ENCODE measurements at places on chromosomes 1 and 21.

- DNase-seq, result peak; percentile 17
These were observed 89.2 kb downstream of the RIPK4 start for GRCh38 chr21:41677671-41678015.

DNA sequence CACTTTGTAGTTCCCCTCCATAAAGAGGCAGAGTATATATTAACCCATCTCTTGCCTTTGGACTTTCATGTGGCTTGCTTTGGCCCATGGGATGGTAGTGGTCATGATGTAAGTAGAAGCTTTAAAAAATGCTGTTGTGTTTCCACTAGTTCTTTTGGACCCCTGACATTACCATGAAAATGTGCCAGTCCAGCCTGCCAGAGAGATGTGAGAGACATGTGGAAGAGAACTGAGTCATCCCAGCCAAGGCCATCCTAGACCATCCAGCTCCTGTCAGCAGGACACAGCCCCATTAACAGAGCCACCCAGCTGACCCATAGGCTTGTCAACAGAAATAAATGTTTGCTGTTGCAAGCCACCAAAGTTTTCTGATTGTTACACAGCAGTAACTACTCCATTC, 3.9 kb upstream of the CD101 start:
- DNase-seq, result no peak

DNA sequence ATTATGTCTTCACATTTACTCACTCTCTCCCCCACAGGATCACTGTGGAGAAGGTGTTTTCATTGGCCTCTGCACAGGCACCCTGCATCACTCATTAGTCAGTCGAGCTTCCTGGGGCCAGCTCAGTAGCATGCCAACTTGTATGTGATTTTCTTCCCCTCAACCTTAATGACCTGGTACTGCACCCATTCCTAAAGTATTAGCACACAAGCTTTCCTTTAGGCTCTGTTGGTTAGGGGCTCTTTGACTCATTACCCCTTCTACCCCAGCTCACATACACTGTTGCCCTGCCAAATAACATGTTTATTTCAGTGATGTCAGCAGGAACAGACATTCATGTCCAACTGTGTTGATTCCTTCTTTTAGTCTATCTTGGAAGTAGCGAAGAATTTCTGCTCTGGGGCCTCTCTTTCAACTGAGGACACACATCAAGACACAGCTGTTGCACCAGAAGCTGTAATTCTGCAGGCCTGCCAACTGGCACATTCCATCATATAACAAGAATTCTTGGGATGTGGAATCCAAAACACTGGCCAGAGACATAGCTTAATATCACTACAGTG, 603.5 kb upstream of the ADAMTS5 start:
- DNase-seq, result peak; percentile 93

DNA sequence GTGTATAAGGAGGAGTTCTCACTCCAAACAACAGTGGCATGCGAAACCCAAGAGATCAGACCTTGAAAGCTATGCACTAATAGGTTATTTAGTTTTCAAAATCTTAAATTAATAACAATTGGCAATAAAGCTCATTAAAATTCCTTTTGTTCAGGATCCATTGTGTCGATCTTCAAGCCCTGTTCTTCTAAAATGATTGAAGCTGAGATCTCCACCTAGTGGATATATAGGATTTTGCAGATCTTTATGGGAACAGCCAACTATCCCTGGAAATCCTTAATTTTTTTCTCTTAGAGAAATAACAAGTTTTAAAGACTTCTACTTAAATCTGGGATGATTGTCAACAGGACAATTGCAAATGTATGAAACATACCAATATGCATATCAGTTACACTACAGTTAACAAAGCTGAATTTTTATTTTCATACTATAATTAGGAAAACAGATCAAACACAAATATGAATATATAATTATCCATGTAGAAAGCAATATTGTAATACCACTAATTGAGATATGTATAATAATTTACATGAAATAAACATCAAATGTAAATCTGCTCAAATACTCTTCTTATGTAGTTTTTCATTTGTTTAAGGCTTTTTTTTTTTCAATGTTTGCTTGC, 43.3 kb downstream of the LRRC53 start:
- peak; percentile 38 for DNase-seq

All from iris pigment epithelial cell (primary cell).